Stimulated activated CD4-positive, alpha-beta T cell treated with anti-CD3 and anti-CD28 coated beads, Interleukin-1b, Interleukin-23, amount 100 ng/mL, for 1 hour (primary cell): ENCODE measurements at places on chromosomes 11 and 22.
A peak's percentile ranks its signal among the peaks of the same experiment; 100 is the strongest.

DNA sequence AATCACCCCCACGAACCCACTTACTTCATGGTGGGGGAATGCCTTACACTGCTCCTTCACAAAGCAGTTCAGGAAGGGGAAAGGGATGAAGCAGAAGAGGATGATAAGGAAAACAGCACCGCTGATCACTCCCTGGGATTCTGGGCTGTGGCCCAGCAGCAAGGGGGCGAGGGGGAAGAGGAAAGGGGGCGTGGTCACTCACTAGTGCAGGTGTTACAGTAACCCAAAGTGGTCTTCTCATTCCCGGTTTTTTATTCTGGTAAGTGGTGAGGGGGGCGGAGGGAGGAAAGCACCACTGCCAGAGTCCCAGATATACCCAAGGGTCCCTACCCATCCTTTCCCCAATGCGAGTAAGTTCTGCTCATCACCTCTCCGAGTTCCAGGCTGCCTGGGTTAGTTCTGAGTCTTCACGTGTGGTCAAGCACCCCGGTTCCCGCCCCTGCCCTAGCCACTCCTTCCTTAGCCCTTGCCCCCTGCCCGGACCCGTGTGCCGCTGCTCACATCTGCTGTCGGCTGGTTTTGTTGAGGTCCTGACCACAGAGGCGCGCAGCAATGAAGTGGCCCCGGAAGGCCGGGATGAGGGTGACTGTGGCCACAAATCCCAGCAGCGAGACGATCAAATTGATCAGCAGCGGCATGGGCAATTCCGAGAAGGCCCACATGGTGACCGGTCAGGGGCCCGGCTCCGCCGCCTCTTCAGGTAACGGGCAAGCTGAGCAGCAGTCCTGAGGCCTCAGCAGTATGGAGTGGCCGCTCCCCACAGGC is 477 bp downstream of the DPAGT1 start:
- no peak for DNase-seq

GRCh38 chr22:49906071-49906798 is 12.0 kb downstream of the ALG12 start:
- no peak for DNase-seq

- no peak for DNase-seq
These were observed 60.9 kb upstream of the CLMP start for GRCh38 chr11:123255909-123256308.

DNA sequence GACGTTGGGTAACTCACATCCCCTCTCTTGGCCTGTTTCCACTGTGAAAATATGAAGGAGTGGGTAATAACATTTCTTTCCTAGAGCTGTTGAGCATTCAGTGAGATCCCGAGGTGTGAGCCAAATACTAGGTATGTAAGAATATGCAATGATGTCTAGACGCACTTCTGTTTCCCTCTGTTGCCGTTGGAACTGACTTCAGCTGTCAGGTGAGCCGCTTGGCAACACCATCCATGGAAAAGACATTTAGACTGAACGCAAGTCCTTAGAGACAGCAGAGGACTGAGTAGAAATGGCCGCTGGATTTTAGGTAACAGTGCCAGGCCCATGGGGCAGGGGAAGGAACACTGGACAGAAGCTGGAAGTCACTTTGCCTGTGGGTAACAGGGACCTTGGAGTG is 29.5 kb upstream of the SHANK2 start:
- no peak for DNase-seq

- no peak for DNase-seq
These were observed 25.9 kb downstream of the PPM1F start for GRCh38 chr22:21926728-21927127.

GRCh38 chr11:35954205-35954604 is 10.3 kb downstream of the LDLRAD3 start:
- no peak for DNase-seq

- DNase-seq = no peak
These were observed 99.9 kb upstream of the CD44 start for GRCh38 chr11:35039076-35039475.

DNA sequence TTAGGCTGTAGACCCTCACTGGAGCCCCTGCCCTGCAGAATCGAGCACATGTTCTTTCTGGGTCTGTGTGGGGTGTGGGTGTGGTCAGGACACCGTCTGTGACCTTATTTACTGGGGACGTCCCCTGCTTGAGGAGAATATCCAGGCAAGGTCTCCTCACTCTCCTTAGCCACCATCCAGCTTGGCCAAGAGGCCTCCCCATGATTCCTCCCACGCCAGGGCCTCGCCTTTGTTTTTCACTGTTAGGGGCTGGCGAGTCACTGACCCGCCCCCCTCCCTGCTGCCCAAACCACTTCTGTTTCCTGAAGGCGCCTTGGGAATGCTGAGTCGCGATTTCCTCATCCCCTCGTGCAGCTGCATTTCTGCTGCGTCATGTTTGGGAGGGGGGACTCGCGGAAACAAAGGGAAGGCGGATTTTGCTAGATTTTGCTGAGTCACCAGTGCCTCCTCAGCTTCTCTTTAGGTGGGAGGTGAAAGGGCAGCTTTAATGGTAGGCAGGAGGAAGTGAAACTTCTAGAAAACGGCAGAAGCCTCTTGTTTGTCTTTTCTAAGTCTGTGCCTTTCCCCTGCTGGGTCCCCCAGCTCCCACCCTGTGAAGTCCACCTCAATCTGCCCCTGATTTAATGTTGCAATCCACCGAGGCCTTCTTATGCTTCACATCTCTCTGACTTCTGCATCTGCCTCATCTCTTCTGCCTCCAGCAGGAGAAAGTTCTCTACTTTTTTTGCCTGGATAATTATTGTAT is 4.0 kb upstream of the HMOX1 start:
- no peak for DNase-seq

DNA sequence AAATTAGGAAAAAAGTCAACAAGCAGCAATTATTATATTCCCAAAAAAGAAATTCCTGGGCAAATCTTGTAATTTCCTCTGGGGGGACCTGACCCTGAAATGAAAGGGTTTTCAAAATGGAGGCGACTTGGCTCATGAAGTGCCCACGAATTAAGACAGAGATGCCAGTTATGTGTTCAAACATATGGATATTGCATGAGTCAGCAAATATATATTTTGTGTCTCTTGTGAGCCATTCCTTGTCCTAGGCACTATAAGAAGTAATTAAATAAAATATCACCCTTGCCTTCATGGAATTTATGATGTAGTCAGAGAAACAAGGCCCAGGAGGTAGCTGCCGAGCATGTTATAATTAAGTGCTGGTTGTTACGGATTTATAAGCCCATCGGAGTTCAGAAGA is 68.6 kb downstream of the BARX2 start:
- no peak for DNase-seq

GRCh38 chr22:39367035-39367434 is 17.2 kb downstream of the SYNGR1 start:
- DNase-seq = no peak

GRCh38 chr22:48736593-48737460 is 1090.8 kb downstream of the BRD1 start:
- DNase-seq = no peak

DNA sequence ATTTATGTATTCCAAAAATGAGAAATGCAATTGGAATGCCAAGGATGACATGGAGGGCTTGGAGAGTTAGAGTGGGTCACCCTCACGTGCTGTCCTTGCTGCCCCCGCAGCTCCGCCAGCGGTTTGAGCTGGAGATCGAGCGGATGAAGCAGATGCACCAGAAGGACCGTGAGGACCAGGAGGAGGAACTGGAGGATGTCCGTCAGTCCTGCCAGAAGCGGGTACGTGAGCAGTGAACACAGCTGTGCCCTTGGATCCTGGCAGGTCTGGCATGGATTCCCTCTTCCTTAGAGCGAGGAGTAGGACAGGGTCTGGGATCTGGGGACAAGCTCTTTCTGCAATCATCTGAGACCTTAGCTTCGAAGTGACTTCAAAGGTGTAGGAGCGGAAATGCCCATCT is 166.2 kb downstream of the MYO18B start:
- DNase-seq = no peak

DNA sequence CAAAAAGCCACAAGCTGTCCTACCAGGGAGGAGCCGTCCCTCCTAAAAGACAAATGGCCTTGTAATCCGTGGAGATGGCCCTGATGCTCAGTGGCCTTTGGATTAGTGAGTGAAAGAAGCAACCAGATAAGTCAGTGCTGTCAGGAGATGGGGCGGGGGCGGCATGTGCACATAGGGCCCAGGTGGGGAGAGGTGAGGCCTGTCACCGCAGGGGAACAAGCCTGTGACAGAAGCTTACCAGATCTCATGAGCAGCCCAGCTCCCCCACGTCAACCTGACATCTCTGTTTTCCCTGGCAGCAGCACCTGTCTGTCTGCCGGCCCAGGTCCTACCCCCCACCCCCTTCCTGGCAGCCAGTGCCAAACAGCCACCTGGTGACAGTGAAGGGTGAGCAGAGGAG is 162.6 kb downstream of the BUD13 start:
- DNase-seq = no peak

DNA sequence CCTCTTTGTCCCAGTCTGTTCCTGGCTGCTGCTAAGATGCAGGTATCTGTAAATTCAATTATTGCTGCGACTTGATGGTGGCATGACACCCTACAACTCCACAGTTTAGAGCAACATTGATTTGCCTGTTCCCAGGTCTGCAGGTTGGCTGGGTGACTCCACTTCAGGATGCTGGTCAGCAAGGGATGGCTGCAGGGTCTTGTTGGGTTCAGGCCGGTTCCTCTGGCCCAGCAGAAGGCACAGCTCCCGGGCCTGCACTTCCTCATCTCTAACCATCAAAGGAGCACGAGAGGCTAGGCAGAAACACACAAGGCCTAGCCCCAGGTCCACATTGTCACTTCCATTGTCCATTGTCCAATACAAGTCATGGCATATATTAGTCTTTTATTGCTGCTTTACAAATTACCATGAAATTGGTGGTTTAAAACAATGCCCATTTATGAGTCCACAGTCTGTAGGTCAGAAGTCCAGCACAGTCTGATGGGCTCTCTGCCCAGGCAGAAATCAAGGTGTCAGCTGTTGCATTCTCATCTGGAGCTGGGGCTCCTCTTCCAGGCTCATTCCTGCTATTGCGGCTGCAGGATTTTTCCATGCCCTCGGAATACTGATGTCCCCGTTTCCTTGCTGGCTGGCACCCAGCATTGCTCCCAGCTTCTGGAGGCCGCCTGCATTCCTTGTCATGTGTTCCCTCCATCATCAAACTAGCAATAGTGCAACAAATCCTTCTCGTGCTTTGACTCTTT is 96.6 kb upstream of the LMO1 start:
- DNase-seq = no peak

- DNase-seq = no peak
These were observed 13.5 kb downstream of the PVALB start for GRCh38 chr22:36803358-36803757.

GRCh38 chr11:86781546-86781945 is 18.8 kb upstream of the PRSS23 start:
- DNase-seq = no peak

- no peak for DNase-seq
These were observed 6.8 kb downstream of the ABTB2 start for GRCh38 chr11:34351051-34351450.

DNA sequence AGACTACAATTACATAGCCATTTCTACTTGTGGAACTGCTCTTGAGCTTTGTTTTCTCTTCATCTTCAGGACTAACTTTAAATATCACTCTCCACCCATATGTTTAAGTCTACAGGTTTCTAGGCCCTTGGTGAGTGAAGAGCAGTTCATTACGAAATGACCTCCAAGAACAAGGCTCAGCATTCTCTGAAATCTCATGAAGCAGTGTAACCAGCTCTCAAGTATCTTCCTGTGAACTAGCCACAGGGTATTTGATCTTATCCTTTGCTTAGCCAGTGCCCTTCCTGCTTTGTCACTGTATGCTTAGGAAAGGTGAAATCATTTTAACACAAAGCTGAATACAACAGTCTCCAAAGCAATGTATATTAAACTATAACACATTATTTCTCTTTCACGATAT is 20.4 kb upstream of the LYVE1 start:
- no peak for DNase-seq

DNA sequence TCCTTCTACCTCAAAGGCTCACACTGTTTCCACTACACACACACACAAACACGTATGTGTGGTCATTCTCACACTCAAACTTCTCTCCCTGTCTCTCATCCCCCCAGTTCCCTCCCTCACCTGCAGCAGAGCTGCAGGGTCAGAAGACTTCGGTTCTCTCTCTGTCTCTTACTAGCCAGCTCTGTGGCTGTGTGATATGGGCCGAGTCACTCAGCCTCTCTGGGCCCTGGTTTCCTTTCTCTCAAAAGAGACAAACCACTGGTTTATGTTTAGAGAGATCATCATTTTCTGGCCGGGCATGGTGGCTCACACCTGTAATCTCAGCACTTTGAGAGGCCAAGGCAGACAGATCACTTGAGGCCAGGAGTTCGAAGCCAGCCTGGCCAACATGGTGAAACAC is 21.1 kb downstream of the TSPAN18 start:
- DNase-seq = no peak

DNA sequence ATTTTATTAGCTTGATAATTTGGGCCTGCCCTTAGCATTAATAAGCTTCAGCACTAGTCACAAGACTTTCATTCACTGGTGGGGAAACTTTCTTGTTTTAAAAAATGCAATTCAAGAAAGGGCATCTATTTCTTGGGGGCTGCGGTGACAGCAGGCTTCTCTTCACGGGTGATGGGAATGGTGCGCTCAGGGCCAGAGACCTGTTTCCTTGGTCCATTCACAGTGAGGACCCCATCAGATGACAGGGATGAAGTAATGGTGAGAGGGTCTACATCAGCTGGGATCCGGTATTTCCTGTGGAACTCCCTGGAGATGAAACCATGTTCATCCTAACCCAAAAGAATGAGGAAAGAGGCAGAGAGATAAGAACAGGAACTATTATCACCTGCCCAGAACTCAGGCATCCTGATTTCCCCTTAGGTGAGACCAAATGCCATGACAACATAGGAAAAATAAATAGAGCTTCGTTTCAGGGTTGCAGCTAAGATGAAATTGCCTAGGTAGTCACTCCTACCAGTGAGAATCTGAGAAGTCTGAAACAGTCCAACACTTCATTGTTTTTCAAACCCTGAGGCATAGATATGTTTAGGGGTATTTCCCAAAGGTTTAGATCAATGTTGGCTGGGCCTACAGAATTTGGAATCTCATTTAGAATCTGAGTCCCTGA is 2.8 kb downstream of the CRYAB start:
- no peak for DNase-seq

- no peak for DNase-seq
These were observed 38.2 kb downstream of the TRIOBP start for GRCh38 chr22:37734964-37735451.

GRCh38 chr11:78646564-78647185 is 72.0 kb upstream of the NARS2 start:
- peak; percentile 13 for DNase-seq

- DNase-seq = no peak
These were observed 30.6 kb downstream of the DRD2 start for GRCh38 chr11:113444502-113445123.

GRCh38 chr11:24828938-24829605 is 332.2 kb downstream of the LUZP2 start:
- no peak for DNase-seq
